ENCODE measurements at places on chromosomes 12 and 14.
A peak's percentile ranks its signal among the peaks of the same experiment; 100 is the strongest.

DNA sequence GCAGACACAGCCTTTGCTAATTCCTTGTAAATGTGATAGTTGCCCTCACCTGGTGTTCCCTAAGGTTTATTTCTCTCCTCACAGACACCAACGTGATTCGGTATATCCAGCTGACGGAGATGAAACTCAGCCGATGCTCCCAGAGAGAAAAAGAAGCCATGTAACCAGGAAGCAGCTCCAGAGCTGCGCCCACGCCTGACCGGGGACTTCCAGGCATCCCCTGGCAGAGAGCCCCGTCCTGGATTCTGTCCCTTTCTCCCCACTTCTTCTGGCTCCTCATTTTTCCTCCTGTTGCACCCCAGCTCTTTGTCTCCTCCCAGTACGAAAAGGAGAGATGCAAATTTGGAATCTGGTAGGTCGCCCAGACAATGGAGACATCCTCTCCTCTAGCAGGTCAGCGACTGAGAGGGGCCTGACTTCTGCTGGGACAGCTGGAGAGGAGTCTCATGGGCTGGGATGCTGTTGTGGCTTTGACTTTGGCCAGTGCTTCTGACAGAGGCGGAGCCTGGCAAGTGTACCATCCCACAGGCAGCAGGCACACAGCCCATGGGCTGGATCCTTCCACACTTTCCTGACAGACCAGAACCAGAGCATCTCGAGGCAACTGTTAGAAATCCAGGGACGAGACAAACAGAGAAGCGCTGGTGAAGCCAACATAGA, 29.4 kb downstream of the TTC9 start:
- DNase-seq: no peak

DNA sequence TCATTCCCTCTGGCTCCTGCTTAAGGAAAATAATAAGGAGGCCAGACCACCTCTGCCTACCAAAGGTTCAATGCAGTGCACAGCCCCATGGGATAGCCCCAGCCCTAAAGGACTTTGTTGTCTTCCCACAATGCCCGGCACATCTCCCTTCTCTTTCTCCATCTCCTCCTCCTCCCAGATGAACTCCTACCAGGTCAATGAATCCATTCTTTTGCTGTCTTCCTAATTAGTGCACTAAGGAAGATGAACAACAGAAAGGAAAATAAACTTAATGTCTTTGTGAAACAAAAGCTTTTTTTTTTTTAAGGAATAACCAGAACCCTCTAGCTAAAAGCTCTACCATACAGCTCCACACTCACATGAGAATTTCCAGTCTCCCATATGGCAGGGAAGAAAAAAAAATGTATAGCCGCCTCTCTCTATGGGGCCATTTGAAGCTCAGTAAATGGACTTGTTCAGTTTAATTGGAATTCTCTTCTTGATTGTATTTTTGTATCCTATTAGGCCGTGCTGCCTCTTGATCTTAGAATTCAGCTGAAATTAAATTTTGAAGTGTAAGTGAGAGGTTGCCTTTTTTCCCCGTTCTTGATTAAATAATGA, 41.8 kb upstream of the HSPB8 start:
- no peak for DNase-seq

GRCh38 chr14:84543859-84544258, 986.1 kb upstream of the FLRT2 start:
- no peak for DNase-seq

- no peak for DNase-seq
Observed at GRCh38 chr14:103693515-103693914, 21.7 kb downstream of the XRCC3 start.

DNA sequence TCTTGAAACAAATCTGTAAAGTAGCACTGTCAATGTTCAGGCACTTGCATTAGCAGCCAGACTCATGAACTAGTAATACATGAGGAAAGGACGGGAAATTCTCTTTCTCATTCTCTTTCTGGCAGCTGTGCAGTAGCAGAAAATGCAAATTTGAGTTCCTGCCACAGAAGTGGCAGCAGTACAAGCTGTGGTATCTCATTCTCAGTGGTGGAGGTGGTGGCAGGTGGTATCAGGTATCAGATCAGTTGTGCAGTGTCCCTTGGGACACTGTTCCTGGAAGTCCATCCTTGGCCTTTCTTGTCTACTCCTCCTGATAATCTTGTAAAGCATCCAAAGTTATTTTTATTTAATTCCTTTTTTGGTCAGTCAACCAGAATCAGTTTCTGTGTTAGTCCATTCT, 103.0 kb downstream of the C12orf42 start:
- no peak for DNase-seq

GRCh38 chr12:125283521-125283920, 218.3 kb downstream of the AACS start:
- DNase-seq: no peak

- no peak for DNase-seq
Observed at GRCh38 chr12:39378341-39378740, 64.6 kb downstream of the KIF21A start.

DNA sequence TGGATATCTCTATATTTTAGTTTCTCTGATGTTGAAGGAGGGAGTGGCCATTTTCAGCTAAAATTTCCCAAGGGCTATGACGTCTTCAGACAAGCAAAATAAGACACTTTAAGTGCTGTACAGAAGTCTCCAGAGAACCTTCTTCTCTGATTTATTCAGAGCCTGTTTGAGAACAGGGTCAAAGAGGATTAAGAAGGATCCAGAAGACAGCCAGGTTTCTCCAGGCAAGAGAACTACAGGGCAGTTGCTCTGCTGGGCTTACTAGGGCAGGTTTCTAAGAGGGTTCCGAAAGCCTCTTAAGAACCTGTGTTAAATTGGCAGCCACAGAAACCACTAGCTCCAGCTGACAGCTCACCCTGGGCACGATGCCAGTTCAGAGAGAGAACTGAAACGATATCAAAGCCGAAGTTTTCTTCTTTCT, 1.2 kb downstream of the MGP start:
- DNase-seq: peak; percentile 51

GRCh38 chr12:105538880-105539279, 208.4 kb downstream of the C12orf75 start:
- no peak for DNase-seq

- DNase-seq: no peak
Observed at GRCh38 chr14:103157969-103158368, 34.7 kb downstream of the TNFAIP2 start.

DNA sequence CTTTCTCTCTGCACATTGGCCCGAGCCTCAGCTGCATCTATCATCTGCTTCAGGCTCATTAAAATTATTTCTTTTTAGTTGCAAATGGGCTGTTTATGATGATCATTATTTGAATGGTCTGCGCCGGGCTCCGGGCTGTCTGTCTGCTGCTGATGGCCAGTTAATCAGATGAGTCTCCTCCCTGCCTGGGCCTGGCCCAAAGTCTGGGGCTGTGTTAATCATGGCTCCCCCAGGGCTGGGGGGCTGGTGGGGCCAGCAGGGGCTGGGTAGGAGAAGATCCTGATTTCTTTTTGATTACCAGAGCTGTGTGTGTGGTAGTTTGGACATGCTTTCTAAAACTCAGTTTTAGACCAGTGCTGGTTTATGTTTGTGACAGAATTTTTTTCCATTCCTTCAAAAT, 159.1 kb downstream of the PHETA1 start:
- no peak for DNase-seq

DNA sequence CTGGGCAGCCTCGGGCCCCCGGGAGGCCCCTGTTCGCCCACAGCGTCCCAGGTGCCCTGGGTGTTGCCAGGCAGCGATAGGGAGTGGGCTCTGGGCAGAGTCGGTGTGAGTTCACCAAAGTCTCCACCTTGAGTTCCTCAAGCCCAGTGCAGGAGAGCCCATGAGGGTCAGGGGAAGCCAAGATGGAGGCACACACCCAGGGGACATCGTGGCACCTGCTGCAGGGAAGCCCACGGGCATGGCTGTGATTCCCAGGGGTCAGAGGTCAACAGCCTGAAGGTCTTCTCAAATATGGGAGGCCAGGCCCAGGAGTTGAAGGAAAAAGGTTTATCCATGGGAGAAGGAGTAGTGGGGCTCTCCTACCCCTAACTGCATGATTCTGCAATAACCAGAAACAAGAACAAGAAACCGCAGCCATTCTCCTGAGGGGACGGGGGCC, 148.8 kb downstream of the ADGRD1 start:
- no peak for DNase-seq

DNA sequence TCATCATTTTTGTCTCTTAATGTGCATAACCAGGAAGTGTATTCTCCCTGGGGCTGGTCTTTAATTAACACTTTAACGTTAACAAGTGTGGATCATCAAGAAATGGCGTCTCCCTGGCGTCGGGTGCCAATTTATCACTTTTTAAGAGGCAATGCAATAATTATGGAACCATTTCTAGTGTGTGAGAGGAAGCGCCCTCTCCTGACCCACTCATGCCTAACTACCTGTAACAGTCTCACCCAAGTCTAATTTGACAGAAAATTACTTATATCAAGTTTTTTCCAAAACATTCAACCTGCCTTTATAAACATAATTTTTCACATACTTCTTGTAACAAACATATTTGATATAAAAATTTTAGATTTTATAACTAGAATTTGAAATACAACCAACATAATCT, 905.3 kb upstream of the MDGA2 start:
- DNase-seq: no peak

DNA sequence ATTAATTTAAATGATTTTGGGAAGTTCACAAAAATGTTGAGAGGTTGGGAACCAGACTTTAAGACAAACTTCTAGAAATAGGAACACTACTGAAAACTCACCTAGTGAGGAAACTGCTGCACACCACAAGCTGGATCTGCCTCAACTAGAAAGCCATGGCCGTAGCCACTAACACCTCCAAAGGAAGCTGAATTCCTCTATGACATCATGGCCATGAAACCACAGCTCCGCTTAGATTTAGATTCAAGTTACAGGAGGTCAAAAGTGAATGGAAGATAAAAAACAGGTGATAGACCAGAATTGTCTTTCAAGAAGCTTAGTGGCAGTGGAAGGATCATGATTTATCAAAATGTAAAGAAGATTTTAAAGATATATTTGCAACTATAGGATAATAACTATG, 208.8 kb upstream of the ALG10 start:
- no peak for DNase-seq

DNA sequence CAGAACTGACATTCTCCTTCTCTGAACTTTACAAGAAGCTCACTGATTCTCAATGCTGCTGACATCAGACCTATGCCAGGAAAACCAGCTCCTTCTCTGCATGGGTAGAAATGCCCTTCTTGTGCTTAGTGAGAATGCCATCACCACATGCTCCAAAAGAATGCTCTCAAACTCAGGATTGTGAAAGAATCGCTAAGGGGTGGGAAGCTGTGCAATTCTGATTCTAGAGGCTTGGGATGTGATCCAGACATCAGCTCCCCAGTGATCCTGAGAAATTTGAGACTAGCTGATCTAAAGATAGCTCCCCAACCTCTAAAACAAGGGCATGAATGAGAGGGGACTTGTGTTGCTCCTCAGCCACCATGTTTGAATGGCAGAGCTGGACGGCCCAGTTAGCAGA, 113.2 kb downstream of the DPF3 start:
- no peak for DNase-seq

GRCh38 chr14:92323916-92324818, 1.2 kb downstream of the SLC24A4 start:
- DNase-seq: no peak
